Retina (tissue), 1 donor: ENCODE measurements at places on chromosomes 3 and 15.

- no peak for DNase-seq
Measured at GRCh38 chr3:182050932-182051331, 339.2 kb downstream of the SOX2 start.

DNA sequence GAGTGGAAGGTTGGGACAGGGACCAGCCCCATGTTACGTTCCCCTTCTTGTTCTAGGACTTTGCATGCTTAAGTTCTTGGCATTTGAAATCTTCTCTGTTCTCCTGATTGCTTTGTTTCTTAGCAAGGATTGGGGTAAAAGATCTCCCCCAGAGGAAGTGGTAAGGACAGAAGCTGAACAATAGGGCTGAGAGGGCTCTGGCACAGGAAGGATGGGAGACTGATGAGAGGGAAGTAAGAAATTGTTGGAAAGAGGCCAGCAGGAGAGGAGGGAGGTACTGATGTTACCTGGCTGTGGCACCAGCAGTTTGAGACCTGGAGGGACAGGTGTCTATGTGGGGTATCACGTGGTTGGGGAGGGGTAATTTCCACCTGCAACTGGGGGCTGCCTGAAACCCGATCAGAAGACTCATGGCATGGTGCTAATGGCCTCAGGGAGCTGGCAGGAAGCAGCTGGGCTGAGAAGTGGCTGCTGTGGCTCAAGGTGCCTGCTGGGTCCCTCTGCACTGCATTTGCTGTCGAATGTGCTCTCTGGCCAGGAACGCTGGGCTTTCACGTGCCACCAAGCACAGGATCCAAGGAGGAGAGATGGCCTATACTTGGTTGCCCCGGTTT, 108.4 kb downstream of the LSM3 start:
- no peak for DNase-seq

- no peak for DNase-seq
Measured at GRCh38 chr3:106589311-106589942, 720.6 kb upstream of the CBLB start.

DNA sequence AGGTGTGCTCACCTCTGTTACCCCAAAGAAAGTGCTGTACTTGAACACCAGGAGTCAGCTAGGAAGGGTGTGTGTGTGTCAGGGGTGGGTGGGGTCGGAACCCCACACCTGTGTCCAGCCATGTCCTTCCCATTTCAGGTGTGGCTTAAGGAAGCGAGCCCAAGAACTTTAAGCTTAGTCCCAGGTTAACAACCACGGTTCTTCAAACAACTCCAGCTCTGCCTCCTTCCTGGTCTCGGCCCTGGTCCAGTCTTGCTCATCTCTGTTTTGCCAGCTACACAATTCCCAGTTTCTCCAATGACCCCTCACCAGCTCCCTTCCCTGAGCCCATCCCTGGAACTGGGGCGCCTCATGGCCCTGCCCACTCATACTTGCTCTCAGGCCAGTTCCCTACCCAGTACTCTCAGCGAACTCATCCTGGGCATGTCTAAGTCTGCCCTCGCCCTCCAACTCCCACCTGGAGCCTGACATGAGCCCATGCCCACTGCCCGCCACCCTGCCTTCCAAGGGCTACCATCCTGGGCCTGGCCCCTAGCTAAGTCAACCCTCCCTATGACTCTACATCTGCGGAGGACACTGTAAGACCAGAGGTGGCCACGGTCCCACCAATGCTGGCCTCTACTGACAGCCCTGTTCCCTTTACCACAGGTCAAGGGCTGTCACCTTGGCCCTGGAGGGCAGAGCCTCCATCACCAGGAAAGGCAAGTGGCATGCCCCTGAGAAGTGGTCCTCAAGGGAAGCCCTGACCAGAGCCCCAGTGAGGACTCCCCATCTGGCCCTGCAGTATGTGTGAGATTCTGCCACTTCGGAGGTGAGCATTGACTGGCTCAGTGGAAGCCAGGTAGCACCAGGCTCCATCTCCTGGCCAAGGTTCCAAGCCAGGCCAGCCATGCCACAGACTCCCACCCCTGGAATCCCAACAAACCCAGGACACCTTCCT, 9.2 kb downstream of the POC1A start:
- DNase-seq, result no peak

- no peak for DNase-seq
Measured at GRCh38 chr15:65553691-65554090, 23.4 kb downstream of the HACD3 start.

DNA sequence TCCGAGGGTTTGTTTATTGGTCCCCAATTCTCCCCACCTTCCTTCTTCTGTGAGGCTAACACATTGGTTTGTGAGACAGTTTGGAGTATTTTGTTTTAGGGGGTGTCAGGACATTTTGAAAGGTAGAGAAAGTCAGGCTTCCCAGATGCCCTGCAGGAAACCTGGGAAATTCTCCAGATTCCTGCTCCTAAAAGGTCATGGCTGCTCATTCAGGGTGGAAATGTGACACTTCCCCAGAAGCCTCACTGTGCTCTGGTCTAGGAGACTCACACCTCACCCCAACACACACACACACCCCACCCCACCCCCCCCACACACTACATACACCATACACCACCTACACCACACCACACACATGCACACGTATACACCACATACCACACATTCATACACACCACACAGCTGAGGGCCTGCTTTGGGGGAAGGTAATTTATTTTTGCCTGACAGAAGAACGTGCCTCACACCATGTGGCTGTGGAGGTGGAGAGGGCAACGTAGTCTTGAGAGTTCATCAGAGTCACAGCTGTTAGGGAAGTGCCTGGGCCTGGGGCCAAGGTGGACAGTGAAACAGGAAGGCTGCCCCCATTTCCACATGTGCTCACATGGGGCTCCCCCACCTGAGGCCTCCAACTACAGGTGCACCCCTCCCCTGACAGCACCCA, 40.4 kb upstream of the LIMD1 start:
- DNase-seq, result no peak

DNA sequence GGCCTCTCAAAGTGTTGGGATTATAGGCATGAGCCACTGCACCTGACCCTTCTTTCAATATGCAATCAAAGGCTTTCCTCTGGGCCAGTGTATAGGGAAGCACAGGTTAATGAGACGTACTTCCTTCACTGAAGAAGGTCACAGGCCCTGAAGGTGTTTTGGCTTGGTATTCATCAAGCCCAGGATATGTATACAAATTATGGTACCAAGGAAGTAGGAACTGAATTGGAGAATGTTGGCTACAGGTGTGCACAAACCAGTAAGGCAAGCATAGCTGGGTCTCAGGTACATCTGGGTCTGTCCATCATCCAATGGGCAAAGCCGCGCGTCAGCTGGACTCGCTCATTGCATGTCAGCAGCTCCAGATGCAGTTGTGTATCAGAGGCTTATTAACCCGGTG, 237.9 kb downstream of the ADAMTS17 start:
- no peak for DNase-seq

- DNase-seq, result no peak
Measured at GRCh38 chr3:77562089-77562488, 522.2 kb downstream of the ROBO2 start.

- no peak for DNase-seq
Measured at GRCh38 chr3:42960282-42960681, 18.8 kb upstream of the GASK1A start.

GRCh38 chr15:56683908-56684307, 49.4 kb downstream of the ZNF280D start:
- no peak for DNase-seq

DNA sequence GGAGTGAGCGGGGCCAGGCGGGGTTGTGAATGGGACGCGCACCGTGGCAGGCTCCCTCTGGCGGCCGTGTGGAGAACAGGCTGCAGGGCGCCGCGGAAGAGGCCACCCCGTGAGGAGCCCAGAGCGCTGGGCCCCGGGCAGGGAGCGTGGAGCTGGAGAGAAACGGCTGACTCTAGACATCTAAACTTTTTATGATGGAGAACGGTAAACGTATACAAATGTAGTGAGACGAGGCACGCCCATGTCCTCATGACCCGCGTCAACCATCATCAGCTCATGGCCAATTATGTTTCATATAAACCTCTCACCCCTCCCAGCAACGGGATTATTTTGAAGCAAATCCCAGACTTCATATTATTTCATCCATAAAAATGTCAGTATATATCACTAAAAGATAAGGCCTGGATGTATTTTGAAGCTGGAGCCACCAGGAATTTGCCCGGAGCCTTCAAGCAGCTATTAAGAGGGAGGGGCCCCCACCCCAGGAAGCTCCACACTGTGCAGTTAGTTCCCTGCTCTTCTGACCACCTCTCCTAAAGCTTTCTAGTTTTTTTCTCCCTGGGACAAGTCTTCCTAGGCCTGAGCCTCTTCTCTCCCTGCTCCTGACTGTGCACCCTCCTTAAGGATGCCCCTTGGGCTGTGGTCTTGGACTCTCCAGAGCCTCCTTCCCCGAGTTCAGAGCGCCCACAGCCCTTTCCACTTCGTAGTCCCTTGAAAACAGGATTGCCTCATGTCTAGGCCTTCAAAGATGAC, 149.5 kb downstream of the SMAD6 start:
- peak; percentile 93 for DNase-seq

GRCh38 chr3:13301286-13301987, 118.7 kb downstream of the NUP210 start:
- DNase-seq, result no peak

DNA sequence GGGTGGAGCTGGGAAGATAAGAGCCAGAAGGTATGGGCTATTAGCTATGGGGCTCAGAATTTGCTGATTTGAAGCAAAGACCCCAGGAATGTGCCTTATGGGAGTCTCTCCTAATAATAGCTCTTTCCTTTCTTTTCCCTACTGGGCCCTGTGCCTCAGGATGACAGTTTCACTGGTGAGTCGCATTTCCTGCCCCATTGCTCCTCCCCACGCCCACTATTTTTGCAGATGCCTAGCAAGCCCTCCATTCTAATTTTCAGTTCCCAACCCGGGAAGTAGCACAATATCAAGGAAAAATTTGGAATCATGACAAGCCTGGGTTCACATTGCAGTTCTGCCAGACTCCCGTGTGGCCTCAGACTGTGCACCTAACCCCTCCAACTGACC, 583 bp downstream of the IL17RE start:
- no peak for DNase-seq

DNA sequence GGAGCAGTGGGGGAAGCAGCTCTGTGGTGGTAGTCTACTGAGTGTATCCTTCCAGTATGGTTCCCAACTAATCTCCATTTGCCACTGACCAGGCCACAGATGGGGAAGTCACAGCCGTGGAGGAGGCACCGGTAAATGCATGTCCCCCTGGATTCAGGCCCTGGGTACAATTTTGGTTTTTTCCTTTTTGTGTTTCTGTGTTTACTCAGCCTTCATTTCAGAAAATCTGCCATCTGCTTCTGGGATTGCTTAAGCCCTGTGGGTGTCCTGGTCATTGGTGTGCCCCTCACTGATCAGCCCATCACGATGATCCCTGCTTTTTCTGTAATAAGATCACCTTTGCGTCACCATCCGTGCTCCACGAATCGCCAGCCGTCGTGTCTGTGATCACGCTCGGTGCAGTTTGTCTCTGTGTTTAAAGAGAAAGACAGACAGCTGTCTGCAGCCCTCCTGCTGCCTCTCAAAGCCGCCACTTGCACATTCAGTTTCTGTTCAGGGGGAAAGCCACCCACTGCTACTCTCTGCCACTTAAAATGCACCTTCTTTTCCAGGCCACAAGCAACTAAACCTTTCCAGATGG, 68.9 kb downstream of the DNASE1L3 start:
- no peak for DNase-seq

DNA sequence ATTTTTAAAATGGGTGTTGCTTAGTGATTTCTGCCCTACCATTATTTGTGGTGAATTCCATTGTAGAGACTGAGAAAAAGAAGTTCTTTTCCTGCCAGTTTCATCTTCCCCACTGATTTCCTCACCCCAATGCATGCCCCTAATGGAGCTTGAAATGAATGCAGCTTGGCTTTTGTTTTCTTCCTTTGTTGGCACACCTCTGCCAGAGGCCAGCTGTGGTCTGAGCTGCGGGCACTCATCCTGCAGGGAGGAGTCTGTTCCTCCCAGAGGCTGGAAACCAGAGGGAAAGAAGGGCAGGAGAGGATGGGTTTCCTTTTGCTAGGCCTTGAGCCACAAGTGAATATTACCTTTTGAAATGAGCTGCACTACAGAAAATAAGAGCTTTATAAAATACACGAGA, 9.3 kb upstream of the ST8SIA2 start:
- no peak for DNase-seq

DNA sequence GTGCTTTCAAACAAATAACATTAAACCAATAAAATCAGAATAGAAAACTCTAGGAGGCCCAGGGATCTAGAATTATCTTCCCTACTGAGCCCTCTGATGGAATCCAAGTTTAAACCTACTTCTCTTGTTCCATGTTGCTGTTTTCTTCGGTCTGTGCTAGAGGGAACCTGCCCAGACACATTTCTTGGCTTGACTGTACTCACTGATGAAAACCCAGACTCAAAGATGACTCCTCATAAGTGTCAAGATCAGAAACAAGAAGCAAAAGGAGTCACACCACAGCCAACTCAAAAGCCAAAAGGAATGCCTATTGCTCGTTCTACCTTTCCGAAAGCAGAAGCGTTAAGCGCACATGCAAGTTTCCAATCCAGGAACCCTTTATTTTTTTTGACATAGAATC, 31.6 kb downstream of the SCAP start:
- no peak for DNase-seq

- no peak for DNase-seq
Measured at GRCh38 chr15:23881291-23881690, 194.2 kb upstream of the NDN start.

GRCh38 chr3:176807938-176808337, 389.3 kb downstream of the TBL1XR1 start:
- peak; percentile 23 for DNase-seq
